ENCODE measurements at places on chromosomes 16 and 17.

DNA sequence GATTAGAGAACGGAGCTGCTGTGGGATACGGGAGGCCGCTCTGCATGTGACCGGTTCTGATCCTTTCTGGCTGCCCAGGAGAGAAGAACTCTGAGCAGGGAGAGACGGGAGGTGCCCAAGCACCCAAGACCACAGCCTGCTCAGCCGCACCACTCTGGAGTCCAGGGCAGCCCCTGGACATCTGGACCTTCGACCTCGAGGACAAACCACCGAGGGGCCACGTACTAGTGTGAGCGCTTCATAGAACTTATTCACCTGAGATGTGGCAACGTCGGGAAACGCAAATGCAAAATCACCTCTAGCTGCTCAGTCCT is 5.9 kb downstream of the RNF166 start:
- no peak for DNase-seq

DNA sequence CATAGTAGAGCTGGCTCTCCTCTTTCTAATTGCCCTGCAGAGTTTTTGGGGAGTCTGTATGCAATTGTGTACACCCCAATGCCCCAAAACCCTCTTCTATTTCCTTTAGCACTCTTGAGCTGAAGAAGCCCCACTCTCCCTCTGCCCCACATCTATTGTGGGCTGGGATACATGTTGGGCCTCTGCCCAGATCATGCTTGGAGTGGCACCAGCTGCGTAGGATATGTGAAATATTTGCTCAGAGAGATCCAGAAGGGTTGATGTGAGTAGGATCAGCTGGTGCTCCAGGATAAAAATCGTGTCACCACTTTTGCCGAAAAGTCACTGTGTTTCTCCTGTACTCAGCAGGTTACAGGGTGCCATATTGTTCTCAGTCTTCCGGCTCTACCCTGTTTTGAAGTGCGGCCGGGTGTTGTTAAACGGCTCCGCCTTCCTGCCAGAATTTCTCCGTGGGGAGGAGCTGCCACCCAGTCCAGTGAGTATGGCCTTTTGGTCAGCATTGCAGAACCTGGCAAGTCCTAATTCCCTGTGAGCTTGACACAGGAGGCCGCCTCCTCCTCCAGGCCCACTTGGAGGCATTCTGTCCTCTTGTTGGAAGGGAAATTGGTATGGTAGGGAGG is 664.5 kb downstream of the WWOX start:
- no peak for DNase-seq

- DNase-seq, result no peak
Measured at GRCh38 chr16:49127103-49127502, 154.5 kb downstream of the CBLN1 start.

DNA sequence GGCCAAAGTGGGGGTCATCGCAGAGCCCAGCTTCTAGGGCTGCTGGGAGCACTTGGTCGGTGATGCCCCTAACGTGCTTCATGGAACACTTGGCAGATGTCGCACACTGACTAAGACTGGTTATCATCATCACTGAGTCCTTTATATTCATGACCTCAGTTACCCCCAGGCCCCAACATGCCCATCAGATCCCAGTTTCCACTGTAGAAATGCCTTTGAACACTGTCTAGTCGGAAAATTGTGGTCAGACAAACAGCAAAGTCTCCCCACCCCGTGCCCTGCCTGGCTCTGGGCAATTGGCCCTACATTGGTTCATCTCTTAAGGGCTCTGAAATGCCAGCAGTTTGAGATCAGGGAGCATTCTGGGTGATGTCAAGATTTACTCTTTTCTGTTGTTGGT is 51.3 kb downstream of the NKD1 start:
- no peak for DNase-seq

GRCh38 chr17:78883089-78883532 is 19.9 kb downstream of the CEP295NL start:
- DNase-seq, result no peak

DNA sequence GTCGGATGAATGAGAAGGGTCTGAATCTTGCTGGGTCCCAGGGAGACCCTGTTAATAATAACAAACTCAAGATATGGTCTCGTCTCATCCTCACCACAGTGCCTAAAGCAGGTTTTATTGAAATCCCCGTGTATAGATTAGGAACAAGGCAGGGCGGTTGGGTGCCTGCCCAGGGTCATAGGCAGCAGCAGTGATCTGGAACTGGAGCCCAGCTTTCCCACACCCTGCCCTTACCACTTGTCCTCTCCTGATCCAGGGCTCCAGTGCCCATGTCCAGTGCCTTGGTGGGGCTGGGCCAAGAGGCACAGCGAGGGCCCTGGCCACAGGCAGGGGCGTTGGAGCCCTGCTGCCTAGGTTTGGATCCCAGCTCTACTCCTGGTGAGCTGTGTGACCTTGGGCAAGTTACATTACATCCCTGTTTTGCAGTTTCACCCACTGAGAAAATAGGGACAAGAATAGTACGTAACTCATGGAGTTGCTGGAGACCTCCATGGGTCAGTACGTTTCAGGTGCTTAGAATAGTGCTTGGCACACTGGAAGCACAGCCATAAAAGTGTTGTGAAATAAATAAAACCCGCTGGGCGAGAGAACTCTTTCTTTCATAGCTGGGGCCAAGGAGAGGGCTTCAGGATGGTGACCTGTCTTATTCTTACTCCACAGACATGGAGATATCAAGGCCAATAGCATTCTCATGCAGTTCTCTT is 13.9 kb downstream of the SOCS3 start:
- no peak for DNase-seq

- no peak for DNase-seq
Measured at GRCh38 chr17:40411821-40412220, 5.9 kb downstream of the TOP2A start.

DNA sequence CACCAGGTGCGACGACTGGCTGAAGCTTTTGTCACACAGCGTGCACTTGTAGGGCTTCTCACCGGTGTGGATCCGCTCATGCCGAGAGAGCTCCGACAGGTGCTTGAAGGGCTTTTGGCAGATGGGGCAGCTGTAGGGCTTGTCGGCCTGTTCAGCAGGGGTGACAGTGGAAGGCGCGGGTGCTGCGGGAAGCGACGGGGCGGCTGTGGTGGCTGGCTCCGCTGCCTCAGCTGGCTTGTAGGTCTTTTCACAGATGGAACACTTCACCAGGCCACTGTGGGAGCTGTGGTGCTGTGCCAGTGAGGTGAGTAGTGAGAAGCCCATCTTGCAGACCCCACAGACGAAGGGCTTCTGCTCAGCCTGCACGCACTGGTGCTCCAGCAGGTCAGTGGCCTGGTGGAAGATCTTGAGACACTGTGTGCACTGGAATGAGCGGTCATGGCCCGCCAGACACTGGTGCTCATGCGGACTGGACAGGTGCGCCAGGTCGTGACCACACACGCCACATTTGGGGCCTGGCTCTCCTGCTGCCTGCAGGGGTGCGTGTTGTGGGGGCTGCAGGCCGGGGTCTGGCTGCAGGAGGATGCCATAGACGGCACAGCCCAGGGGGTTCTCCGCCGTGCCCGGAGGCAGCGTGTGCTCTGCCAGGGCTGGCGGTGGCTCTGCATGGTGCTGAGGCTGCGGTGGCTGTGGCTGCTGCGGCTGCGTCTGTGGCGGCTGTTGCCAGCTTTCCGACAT is 2.8 kb downstream of the ZNF319 start:
- no peak for DNase-seq

GRCh38 chr17:31497994-31498826 is 106.7 kb downstream of the RAB11FIP4 start:
- no peak for DNase-seq

DNA sequence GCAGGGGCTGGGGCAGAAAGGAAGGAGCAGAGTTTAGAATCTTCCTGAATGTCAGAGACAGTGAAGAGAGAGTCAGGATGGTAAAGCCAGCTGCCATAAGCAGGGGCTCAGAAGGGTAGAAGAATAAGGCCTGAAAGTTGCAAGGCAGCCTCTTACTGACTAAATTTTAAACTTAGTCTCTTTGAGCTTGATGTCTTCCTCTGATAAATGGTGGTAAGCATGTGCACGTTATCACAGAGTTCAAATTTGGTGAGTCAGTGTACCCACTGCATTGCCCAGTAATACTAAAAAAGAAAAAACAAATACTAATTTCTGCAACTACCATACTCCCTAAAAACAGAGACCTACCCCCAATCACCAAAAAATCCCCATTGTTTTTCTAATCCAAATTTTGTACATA is 45.2 kb downstream of the SIAH1 start:
- DNase-seq, result no peak

DNA sequence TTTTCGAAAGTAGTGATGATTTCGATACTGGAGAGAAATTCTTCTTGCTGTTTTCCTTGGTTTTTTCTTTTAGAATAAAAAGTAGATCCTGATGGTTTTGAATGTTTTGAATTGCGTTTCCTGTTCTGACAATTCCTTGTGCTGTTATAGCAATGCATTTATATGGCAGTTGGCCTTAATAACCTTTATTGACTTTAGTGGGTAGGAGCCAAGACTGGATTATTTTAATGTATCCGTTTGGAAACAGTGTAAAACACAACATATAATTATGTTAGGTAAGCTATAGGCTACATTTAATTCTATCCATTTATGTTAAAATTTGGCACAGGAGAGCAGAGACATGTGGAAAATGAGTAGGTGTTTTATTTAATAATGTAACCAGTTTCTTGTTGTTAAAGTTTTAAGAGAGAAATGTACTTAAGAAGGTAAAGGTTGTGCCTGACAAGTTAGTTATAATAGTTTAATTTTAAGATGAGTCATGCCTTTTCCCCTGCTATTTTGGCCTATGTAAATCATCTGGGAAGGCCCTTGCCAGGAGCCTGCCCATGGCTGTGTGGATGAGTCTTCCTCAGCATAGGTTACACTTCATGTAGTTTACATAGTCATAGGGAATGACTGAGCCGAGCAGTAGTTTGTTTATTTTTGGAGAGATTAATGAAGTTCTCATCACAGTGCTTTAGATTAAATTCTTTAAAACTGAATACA is 189.9 kb downstream of the FTO start:
- DNase-seq, result no peak

- DNase-seq, result no peak
Measured at GRCh38 chr16:268141-269053, 7.3 kb downstream of the RGS11 start.

- no peak for DNase-seq
Measured at GRCh38 chr16:1907226-1907860, 10.9 kb downstream of the HS3ST6 start.

DNA sequence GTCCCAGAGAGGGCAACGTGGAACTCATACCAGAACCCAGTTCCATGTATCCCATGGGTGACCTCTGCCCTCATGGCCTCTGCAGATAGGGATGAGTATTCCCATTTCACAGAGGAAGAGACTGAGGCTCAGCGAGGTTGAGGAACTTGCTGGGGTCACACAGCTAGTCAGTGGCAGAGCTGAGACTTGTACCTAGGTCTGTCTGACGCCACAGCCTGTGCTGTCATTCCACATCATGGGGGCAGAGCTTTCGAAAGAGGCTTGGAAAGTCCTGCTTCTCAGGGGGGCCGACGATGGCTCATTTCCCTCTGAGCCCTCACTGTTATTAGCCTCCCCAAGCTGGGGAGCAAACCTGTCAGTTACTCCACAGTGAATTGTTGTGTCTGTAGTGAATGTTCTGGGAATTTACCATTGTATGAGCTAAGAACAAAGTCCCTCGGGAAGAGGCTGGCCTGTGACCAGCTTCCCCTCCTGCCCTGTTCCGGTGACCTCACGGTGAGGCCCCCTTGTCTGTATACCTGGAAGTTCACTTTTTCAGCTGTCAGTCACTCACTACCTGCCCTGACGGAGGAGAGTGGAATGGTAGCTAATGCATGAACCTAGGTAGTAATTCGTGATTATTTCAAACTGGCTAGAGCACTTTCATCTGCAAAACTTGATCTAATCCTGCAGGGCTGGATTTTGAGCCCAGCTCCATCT is 8.9 kb downstream of the METTL22 start:
- DNase-seq, result no peak

- no peak for DNase-seq
Measured at GRCh38 chr16:88326611-88327485, 55.9 kb upstream of the ZNF469 start.

DNA sequence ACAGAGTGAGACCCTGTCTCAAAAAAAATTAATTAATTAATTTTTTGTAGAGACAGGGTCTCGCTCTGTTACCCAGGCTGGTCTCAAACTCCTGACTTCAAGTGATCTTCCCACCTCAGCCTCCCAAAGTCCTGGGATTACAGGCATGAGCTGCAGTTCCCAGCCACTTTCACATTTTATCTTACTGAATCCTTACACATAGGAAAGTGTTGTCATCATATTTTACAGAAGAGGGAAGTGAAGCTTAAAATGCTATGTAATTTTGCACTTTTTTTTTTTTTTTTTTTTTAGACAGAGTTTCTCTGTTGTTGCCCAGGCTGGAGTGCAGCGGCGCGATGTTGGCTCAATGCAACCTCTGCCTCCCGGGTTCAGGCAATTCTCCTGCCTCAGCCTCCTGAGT is 21.1 kb upstream of the ZNF629 start:
- DNase-seq, result no peak

- no peak for DNase-seq
Measured at GRCh38 chr17:69950701-69951418, 124.2 kb upstream of the KCNJ16 start.

DNA sequence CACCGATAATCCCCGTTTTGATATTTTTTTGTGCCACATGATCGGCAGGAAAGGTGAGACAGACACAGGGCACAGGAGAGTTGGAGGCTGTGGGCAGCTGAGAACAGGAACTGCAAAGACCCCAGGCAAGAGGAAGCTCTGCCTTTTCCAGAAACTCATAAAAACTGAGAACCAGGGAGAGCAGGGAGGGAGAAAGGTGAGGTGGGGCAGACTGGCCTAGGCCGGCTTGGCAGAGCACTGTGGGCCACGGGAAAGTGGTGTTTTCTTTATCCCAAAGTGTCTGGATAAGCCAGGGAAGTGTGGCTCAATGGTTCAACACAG is 11.8 kb upstream of the AXIN2 start:
- DNase-seq, result no peak

GRCh38 chr16:78353640-78354275 is 254.3 kb downstream of the WWOX start:
- no peak for DNase-seq

GRCh38 chr17:4199818-4200402 is 56.9 kb downstream of the CYB5D2 start:
- DNase-seq, result no peak

GRCh38 chr16:87127061-87127765 is 190.0 kb downstream of the C16orf95 start:
- no peak for DNase-seq

DNA sequence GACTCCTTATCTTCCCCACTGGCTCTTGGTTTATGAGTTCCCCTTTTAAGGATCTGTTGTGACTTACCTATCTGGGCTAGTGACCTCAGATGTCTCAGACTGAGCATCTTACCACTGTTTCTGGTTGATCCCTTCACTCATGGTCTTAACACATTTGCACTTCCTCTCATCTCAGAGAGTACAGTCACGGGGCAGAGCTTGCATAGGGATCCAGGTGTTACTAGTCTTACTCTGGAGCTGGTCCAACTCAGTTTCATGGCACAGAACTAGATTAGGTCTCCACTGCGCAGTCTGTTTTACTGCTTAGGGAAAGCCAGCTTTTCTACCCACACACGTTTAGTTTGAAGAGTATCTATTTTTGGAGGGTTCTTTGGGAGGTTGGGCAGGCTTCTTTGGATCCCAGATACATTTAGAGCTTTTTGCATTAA is 10.2 kb downstream of the GABARAPL2 start:
- DNase-seq, result no peak
